ENCODE measurements at places on chromosomes 6 and 20.

DNA sequence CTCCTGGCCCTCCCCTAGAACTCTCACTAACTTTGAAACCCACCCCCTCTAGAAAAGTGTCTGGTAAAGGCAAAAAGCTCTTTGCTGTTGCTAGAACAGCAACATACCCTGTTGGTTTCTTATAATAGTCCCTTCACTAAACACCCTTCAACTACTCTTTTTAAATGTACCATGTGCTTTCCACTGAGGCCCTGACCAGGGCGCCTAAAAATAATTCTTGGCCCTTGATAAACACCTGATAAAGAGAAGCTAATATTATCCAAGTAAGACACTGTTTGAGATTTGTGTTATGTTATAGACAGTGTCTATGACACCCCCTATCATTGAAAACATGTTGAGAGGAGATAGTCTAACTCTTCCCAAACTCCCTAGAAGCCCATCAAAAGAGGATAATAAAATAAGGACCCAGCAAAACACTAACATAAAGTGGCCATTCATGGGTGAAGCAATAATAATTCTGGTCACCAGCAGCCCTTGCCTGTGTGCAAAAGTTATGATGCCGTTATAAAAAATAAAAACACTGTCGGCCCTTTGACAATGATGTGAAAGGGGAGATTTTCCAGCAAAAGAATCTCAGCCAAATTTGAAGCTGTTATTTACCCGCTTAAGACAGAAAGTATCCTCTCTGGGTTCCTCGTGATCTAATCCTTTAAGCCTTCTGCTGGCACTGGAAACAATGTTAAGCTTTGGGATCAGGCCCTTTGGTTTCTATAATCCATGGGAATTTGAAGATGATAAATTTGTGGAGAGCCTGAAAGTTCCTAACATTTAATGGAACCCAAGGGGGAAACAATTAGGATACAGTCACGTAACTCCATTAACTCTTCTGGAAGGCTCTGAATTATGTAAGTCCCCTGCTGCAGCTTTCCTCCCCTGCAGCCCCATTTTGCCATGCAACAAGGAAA, 122.6 kb upstream of the PLCB4 start:
- no peak for DNase-seq

DNA sequence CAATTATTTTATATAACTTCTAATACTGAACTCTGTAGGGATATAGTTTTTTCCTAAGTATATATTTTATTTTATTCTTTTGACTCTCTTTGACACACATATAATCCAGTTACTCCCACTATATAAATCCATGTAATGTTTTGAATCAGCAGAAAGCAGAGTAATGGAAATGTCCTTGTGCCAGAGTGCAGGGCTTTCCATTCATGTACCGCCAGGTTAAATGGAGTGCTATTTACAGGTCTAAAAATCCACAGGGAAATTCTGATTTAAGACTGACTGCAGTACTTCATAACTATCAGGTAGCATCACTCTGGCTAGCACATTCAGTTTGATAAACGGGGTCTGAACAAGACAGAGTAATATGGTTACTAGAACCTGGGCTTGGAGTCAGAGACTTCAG, 626.8 kb downstream of the COL12A1 start:
- DNase-seq, result no peak

- no peak for DNase-seq
Measured at GRCh38 chr20:23550227-23550626, 18.1 kb downstream of the CST9L start.

DNA sequence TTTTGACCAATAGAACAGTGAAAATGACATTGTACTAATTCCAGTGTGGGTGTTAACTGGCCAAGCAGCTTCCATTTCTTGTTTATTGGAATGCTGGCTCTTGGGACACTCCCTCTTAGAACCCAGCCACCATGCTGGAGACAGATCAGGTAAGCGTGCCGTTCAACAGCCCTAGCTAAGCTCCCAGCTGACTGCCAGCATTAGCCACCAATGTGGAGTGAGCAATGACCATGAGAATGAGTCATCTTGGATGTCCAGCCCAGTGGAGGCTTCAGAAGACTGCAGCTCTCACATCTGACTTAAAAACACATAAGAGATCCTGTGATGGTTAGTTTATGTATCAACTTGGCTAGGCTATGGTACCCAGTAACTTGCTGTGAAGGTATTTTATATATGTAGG, 3.0 kb upstream of the LINC00237 start:
- no peak for DNase-seq

GRCh38 chr6:149960488-149960887, 3.3 kb upstream of the ULBP1 start:
- no peak for DNase-seq

DNA sequence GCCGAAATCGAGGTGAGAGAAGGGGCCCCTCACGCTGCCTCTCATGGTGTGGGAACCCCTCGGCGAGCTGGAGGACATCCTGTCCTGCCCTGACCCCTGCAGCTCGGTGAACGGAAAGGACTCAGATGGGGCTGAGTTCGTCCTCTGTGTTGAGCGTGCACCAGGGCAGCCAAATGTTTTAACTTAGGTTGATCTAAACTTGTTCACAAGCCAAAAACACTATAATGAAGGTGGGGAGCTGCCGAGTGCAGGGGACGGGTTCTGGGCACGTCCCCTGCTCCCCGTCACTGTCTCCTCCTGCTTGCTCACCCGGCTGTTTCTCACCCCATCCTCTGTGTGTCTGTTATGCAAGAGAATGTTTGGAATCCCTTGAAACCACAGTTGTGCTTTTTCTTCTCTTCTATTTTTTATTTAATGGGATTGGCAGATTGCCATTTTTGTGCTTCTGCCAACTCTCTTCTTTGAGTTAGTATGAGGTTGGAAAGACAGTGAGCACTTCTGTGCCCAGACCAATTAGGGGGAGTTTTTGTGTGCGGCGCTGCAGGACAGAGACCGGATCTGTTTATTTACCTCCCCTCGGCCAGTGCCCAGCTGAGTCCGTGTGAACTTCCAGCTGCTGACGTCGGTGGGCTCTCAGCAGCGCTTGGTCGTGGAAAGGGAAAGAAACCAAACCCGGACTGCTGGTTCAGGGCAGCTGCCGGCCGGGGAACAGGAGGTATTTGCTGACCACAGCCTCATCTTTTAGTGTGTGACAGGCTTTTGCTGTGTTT, 158.1 kb downstream of the DTNBP1 start:
- DNase-seq, result no peak

DNA sequence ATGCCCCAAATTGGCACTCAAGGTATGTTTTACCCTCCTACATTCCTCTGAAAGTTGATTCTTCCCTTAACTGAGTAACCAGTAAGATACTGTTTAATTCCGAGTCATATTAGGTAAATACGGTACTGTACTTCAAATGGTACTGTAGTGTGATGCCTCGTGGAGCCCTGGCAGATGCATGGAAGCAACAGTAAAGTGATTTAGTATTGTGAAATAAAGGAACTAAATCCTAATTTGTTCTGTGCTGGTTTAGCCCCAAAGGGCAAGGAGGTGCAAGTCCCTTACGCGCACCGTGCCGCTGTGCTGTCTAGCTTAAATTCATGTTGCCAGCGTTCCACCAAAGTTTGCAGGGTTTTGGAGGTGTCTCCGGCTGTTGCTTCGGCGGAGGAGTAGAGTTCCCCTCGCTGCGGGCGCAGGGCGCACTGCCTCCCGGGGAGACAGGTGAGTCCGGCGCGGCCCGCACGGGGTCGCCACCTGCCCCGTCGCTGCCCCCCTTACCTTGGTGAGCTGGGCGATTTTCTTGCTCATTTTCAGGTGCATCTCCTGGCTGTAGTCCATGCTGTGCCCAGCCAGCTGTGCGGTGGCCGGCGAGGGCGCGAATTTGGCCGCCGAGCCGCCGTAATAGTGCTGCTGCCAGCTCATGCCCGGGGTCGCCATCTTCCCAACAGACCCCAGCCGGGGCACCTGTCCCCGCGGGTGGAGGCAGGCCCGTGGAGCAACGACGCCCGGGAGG, 655 bp downstream of the FAM184A start:
- DNase-seq, result peak; percentile 66

DNA sequence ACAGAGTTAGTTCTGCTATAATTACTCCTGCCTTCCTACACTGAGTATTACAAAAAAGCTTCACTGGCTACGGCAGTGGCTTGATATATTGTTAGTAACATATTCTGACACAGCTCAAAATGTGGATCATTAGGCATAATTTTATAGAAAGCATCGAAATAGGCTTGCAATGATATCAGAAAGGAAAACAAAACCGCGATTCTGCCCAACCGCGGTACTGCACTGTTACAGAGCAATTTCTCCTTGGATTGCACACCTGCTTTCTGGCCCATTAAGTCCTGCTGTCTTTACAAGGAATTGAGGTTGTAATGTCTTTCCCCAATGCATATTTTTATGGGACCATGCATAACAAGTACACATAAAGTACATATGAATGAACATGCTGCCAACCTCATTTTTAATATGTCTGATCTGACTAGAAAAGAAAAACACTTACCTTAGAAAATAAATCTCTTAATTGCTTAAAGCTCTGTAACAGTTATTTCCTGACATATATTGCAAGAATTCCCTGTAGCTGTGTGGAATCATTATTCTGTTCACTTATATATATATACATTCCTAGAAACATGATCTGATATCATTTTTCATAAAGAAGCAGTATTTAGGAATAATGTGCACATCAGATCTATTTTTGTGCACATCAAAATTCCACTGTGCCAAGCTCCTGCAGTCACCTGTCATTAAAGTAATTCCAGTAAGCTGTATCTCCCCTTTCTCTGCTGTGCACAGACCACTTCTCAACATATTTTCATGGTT, 763.9 kb downstream of the HACE1 start:
- DNase-seq, result no peak

GRCh38 chr6:35643162-35643535, 45.6 kb downstream of the FKBP5 start:
- DNase-seq, result no peak

DNA sequence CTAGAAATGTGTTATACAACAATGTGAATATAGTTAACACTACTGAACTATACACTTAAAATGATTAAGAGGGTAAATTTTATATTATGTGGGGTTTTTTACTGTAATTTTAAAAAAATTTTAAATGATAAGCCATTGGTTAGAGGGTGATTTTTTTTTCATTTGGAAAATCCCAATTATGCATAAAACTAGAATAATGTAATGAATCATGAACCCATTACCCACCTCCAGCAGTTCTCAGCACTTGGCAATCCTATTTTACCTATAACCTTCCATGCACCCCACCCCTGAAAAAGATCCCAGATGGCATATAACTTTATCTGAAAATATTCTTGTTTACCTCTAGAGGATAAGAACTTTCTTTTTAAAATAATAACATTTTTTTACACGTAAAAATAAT, 13.7 kb downstream of the KIF3B start:
- DNase-seq, result no peak

DNA sequence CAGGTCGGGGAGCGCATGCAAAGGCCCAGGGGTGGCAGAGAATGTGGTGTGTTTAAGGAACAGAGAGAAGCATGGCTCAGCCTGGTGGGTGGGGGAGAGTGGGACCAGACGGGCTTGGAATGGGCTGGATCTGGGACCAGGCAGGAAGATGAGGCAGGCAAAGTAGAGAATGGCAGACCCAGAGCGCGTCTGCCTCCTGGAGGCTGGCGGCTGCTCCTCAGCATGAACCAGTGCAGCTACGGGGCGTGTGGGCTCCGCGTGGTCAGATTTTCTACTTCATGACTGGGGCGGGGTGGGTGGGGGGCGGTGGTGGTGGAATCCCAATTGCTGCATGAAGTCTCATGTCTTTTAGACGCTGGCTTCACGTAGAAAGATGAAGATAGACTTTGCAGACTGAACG, 135.6 kb downstream of the TFAP2C start:
- DNase-seq, result no peak

DNA sequence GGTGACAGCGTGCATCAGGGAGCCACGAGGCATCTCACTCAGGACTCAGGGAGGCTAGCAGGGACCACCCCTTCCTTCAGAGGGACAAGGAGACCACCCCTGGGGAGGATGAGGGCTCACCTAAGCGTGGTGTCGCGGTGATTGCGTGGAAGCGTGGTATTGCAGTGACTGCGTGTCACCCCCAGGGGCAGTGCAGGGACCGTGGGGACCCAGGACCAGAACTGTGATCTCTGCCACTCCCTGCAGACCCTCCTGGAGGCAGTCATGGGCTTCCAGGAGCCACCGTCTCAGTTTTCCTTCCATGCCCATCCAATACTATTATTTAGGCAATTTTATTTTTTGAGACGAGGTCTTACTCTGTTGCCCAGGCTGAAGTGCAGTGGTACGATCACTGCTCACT, 147.1 kb downstream of the TAF4 start:
- no peak for DNase-seq

DNA sequence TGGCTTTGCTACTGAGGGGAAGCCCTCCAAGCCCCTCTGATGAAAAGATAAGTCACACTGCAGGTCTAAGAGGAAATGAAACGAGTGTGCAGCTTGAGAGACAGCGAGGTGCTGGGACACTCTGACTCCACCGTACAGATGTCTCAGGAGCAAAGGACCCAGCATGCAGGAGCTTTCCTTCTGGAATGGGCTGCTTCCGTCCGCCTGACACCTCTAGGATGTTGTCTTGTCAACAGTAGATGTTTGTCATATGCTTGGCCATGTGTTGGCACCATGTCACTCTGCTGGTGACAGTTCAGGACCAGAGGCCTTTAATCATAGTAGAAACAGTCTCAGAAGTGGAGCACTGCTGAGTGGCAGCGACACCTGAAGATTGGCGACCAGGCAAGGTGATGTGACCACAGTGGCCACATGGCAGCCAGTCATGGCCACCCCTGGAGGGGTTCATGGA, 46.7 kb downstream of the SLC24A3 start:
- DNase-seq, result no peak

- no peak for DNase-seq
Measured at GRCh38 chr20:59242714-59243626, 57.4 kb upstream of the EDN3 start.

DNA sequence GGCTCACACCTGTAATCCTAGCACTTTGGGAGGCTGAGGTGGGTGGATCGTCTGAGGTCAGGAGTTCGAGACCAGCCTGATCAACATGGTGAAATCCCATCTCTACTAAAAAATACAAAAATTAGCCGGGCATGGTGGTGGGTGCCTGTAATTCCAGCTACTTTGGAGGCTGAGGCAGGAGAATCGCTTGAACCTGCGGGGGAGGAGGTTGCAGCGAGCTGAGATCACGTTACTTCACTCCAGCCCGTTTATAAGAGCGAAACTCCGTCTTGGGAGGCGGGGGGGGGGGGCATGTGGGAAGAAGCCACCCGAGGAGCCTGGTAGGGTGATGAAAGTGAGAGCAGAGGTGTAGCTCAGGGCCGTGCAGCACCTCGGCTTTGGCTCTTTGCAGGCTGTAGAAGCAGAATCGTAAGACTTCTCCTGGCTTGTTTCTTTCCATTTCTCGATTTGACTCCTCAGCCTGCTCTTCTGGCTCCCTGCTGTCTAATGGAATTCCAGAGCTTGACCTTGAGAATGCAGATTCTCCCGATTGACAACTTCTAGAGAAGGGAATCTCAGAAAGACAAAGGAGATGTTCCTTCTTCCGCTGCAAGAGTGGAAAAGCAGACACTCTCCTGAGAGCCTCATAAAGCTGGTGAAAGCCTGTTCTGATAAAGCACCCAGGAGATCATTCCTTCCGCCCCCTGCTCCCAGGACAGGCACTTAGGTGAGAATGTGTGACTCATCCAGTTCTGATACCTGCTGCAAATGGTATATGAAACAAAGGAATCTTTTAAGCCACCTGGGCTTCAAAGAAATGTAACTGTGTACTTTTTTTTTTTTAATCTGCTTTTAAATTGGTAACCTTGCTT, 26.0 kb upstream of the PPP1R16B start:
- no peak for DNase-seq
